ENCODE measurements at places on chromosomes 7 and 10. TPM values are rescaled to one million over a fixed set of nuclear protein-coding genes. Genes with fewer than 3 reads are reported as not detected.

- no peak for DNase-seq
Observed at GRCh38 chr7:729140-730000, 2.3 kb upstream of the PRKAR1B start.

- DNase-seq, result no peak
Observed at GRCh38 chr7:100785878-100786277, 41.4 kb downstream of the EPHB4 start.

DNA sequence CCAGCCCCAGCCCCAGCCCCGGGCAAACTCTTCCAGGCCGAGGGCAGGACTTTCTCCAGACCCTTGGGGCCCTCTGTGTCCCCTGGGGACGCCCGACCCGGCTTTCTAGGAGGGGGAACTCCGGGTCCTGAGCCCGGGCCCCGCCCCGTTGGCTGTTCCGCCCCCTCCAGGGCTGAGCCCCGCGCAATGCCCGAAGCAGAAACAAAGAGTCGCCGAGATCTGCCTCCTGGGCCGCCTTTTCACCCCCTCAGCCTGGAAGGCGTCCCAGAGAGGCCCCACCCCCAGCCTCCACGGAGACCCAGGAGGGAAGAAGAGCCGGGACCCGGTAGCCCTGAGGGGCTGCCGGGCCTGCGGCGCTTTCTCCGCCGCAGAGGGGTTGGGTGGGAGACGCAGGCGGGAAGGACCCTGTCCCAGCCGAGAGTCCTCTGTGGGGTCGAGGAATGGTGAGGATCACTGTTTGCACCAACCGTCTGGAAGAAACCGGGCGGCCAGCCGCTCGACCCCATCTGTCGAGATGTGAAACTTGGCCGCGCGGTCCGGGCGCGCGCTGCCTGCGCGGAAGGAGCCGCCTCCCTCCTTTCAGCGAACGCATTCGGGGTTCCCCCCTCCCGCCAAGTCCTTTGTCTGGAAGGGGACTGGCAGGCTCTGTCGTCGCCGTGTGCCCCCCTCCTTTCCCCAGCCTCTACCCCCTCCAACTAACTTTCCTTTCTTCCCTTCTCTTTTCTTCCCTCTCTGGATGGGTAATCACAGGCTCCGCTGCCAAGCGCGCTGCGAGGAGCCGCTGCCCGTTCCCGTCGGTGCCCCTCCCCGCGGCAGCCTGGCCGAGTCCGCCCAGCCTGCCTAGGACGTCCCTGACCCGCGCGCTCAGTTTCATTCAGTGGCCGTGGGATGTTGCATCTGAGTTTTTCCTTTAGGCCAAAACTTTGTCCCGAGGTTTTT is 10.2 kb downstream of the EN2 start:
- no peak for DNase-seq

- no peak for DNase-seq
Observed at GRCh38 chr10:17435953-17436352, 18.4 kb downstream of the ST8SIA6 start.

GRCh38 chr7:2996141-2996540 is 47.5 kb downstream of the CARD11 start:
- no peak for DNase-seq

Gene MALSU1
- 39.3 TPM for total RNA-seq

Gene ITPRID1
- not detected for total RNA-seq

Gene STK31
- total RNA-seq, result 0.55 TPM

Gene LEP
- not detected for total RNA-seq

Gene GHRHR
- total RNA-seq, result not detected

Gene SAP25
- 126 TPM for total RNA-seq

All from CD4-positive, alpha-beta memory T cell (primary cell).